ENCODE measurements at places on chromosomes 1 and 21.

DNA sequence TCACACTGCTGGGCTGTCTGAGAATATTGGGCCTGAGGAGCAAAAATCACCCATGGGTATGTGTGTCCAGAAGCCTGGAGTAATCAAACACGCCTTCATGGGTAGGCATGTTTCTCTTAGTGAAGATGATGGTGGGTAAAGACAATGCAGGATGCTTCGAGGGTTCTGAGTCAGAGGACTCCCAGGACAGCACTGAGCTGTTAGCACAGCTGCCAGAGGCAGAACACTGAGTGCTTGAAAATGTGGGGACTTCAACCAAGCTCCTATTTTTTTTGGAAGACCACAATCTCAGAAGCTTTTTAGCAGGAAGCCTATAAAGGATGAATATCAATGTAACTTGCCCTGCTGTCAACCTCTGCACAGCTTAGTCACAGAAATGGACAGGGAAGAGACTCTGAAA is 7.9 kb upstream of the NT5C1A start:
- no peak for DNase-seq

- DNase-seq: no peak
These were observed 5.1 kb upstream of the TMEM222 start for GRCh38 chr1:27316860-27317259.

DNA sequence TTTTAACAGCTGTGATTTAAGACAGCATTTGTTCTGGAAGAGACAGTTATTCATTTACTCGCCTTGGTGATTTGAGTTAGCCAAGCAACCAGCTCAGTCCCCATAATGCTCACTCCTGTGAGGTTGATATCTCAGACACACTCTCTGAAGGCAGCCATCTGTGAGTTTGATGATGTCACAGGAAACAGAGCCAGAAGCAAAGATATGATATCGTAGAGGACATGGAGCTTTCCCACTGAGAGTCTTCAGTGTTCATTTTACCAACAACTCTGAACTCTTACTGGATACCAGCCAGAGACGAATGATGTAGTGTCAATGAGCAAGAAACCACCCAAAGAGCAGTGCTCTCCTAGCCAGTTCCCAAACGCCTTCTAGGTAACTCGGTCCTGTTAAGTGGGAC is 219.4 kb downstream of the SLC35F3 start:
- no peak for DNase-seq

DNA sequence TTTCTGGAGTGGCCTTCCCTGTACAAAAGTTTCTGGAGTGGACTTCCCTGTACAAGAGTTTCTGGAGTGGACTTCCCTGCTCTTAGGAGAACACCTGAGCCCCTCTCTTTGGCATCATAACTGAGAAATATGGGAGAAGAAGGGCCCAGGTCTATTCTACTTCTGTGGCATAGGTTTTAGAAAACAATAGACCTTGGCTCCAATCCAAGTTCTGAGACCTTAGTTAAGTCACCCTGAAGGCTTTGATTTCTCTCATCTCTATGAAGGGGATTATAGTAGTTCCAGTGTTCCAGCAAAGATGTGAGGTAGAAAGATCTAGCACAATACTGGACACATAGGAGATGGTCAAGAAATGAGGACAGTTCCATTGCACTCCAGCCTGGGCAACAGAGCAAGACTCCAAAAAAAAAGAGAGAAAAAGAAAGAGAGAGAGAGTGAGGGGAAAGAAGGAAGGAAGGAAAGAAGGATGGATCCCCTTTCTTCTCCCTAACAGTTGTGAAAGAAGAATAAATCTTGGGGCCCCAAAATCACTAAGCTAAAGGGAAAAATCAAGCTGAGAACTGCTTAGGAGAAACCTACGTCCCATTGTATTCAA is 13.3 kb upstream of the EIF4G3 start:
- DNase-seq: no peak

GRCh38 chr1:58446368-58446767 is 100.2 kb downstream of the OMA1 start:
- DNase-seq: no peak

DNA sequence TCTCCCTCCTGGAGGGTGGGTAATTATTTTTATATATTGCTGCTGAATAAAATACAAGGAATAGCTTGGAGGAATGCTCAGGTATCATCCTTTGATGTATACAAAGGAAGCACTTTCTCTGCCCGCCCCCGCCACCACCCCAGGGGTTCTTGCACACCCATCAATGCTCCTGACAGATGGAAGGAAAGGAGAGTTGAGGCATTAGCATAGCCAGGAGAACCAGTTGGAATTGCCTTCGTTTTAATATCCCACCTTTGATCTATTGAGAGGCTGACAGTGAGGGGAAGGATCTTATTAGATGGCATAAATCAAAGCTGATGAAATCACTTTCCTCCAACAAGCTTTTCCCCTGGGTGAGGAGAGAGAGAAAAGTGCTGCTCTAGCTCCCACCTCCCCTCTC is 71.1 kb downstream of the LGR6 start:
- DNase-seq: no peak

GRCh38 chr1:30085811-30086770 is 637.3 kb downstream of the MATN1 start:
- peak; percentile 29 for DNase-seq

GRCh38 chr1:236020359-236021219 is 44.3 kb downstream of the NID1 start:
- peak; percentile 14 for DNase-seq

DNA sequence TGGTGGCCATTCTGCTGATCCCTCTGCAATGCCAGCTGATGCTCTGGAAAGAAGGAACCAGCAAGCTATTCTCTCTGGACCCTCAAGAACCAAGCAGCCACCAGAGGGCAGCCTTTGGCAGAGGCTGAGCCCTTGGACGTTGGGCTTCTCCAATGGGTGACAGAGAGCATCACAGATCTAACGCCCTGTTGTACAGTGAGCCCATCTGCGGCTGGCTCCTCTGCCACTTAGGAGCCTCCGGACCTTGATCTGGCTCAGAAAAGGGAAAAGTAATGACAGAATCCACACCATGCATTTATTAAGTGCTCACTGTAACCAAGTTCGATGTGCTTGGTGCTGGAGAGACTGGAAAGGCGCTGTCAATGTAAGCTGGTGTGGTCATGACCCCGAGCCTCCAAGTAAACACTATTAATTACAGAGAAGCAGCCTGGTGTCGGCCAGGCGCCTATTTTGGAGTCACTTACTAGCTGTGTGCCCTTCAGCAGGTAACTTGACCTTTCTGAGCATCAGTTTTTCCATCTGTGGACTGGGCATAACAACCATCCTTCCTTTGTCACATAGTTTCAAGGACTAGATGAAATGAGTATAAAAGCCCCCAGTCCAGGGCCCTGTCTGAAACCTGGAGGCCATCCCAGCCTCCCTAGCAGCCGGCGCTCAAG is 34.9 kb downstream of the ECE1 start:
- peak; percentile 97 for DNase-seq

DNA sequence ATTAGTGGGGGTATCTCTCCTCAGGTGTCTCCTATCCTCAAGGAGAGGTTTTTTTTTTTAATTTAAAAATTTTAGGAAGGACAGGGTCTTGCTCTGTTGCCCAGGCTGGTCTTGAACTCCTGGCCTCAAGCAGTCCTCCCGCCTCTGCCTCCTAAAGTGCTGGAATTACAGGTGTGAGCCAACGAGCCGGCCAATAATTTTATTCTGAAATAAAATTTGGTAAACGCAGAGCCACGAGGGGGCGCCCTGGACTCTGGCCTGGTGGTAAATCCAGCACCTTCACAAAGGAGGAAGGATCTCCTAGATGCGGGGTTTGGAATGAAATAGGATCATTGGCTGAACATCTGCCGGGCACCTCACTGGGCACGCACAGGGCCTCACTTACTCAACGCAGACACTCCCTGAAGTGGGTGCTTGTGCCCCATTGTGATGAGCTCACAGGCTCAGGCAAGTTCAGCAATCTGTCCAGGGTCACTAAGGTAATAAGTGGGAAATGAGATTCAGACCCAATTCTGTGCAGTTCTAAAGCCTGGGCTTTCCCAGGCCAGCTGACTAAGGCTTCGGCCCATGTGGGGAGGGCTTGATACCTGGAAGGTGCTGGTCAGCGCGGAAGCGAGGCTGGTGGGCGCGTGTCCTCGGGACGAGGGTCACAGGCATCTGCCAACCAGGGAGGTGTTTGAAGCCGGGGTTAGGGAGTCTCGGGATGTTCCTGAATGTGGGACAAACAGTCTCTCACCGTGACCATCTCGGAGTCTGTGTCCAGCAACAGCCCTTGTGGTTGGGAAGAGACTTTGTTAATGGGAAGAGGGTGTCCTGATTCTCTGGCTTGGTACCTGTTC is 32.7 kb upstream of the ETV3 start:
- peak; percentile 65 for DNase-seq

- no peak for DNase-seq
These were observed 1.7 kb downstream of the SERTAD4 start for GRCh38 chr1:210234329-210234757.

DNA sequence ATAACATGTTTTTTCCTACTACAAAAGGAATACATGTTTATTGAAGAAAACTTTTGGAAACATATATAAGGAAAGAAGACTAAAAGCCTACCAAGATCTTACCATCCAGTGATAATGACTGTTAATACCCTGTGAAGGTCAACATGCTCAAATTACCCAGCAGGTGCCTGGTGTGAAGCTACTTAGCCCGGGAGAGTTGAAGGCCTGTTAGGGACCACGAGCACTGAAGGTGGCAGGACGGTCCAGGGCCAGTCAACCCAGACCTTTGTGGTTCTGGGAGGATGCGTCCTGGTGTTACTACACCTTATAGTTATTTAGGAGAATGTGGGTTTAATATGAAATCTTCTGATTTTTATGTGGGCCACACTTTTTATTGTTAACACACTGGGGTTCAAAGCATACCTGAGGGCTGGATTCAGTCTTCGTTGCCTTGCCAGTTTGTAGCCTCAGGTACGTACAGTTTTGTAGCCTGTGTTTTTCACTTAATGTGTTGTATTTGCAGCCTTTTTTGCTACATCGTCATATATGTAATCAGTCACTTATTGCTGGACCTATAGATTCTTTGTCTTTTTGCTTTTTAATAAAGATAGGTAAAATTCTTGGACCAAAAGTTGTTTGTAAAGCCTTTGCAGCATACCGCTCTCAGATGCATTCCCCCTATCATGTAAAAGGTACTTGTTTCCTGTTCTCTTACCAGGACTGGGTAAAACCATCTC is 9.8 kb downstream of the ITSN1 start:
- no peak for DNase-seq

GRCh38 chr1:167904652-167905130 is 9.2 kb downstream of the ADCY10 start:
- DNase-seq: no peak

- DNase-seq: peak; percentile 76
These were observed 100.0 kb upstream of the EDEM3 start for GRCh38 chr1:184854496-184855140.

GRCh38 chr1:222023025-222023424 is 281.1 kb upstream of the DUSP10 start:
- no peak for DNase-seq

DNA sequence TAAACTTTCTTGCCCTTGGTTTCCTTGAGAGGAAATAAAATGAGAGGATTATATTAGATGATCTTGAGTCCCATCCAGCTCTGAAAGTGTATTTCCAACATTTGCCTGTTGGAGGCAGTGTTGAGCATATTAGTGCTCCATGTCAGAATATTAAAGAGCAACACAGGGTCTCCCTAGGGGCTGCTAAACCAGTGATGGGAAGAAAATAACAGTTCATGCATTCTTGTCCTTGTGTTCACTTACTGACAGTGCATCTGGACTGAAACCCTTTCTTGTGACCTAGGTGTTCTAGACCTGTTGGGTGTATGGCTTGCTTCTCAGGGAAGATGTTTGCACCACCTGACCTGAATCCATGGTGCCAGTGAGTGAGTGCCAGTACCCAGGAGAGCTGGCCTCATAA is 124.7 kb upstream of the KIAA0040 start:
- peak; percentile 9 for DNase-seq

DNA sequence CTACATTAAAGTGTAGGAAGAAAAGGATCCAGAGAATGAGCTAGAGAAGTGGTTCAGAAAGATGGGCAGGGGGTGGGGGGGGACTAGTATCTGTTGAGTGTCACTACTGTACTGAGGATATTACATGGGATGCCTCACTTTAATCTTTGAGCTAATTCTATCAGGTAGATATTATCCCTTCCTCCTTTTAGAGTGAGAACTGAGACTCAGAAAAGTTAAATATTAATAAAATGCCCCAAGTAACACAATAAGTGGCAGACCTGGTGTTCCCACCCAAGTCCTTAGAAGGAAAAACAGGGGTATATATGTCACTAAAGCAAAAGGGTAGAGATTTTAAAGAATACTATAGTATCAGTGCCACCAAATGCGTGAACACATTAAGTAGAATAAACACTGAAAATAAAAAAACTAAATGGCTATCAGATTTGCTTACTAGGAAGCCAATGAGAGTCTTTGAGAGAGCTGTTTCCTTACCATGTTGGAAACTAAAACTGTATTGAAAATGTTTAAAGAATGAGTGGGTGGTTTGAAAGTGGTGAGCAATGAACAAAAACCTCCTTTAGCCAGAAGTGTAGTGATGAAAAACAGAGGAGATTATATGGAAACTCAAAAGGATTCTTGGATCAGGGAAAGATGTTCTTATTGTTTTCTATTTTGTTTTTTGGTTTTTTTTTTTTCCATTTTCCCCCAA is 230.8 kb downstream of the BARHL2 start:
- no peak for DNase-seq

- no peak for DNase-seq
These were observed 126.4 kb downstream of the VPS13D start for GRCh38 chr1:12356004-12356890.
